Activated T-cell treated with anti-CD3 and anti-CD28 coated beads, Interleukin-2, amount 50 U/mL, for 48 hours (primary cell): ENCODE measurements at places on chromosomes 3 and 15.

DNA sequence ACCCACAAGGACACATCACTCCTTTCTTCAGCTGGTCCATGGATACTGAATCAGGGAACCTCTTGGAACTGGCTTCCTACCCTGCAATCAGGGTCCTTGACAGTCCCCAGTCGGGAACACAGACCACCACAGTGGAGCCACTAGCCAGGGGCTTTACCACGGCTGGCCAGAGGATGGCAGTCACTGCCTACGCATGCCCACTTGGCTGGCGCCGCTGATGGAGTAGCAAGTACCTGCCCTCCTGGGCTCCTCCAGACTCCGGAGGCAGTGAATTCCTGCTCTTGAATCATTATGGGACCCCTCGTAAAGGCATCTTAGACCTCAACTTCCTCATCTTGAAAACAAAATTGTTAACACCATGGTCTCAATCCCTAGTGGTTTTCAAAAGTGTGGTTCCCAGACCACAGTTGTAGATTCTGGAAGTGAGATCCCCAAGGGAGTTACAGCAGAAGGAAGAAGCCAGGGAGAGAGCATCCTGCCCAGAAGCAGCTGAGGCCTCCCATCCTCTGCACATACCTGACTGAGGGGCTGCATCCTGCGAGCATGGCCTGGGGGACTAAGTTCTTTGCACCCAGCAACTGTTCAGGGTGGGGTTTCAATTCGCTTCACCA lies 9.1 kb upstream of the SKIC8 start:
- peak; percentile 78 for DNase-seq

- no peak for DNase-seq
These were observed 101.2 kb upstream of the RGMA start for GRCh38 chr15:93190238-93190637.

DNA sequence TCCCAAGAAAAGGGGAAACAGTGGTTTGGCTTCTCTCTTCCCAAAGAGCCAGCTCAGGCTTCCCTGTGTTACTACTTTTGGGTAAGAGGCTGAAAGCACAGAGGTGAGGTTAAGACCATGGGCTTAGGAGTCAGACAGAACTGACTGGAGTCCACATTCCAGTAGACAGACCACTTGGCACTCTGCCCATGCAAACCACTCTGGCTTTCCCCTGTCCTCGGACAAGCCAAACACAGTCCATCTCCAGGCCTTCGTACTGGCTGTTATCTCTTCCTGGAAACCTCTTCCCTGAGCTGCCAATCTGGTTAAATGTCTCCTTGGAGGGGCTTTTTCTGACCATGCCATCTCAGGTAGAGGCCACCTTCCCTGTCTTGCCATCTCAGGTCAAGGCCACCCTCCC lies 53.1 kb upstream of the FAM3D start:
- no peak for DNase-seq

DNA sequence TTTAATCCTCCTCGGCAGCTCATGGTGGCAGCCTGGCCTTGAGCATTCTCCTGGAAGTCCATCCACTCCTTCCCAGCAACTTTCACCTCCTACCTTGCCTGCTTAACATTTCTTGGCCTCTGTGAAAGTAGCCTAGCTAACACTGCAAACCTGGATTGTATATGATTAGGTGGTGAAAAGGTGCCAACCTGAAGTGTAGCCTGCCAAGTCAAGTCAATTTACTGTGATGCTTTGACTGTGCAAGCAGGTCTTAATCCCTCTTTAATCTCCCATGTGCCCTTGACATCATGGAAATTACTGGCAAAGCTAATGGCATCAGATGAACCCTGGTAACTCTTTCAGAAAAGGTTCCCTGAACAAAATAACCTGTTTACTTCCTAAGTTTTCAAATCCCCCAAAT lies 169.7 kb upstream of the NR2F2 start:
- no peak for DNase-seq

- no peak for DNase-seq
These were observed 198.9 kb upstream of the CBLB start for GRCh38 chr3:106067711-106068110.

- DNase-seq, result no peak
These were observed 131.0 kb upstream of the TPRG1 start for GRCh38 chr3:189040656-189041335.

DNA sequence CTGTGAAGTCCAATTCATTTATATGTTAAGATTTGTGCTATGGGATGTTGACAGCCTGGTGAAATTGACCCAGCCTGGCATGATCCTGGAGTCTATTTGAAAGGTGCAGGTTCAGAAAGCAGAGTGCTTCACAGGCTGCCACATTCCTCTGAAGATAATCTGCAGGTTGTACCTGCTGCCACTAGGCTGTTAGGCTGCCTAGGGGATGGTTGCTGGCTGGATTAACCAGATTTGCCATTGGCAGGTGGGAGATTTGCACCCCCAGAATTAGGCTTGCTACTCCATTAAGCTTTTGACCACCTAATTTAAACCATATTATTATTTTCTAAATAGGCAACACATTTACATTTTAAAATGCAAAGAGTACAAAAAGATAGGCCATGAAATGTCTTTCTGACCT lies 85.8 kb upstream of the RASGRP1 start:
- no peak for DNase-seq
